ENCODE measurements at places on chromosomes 2 and 18.

DNA sequence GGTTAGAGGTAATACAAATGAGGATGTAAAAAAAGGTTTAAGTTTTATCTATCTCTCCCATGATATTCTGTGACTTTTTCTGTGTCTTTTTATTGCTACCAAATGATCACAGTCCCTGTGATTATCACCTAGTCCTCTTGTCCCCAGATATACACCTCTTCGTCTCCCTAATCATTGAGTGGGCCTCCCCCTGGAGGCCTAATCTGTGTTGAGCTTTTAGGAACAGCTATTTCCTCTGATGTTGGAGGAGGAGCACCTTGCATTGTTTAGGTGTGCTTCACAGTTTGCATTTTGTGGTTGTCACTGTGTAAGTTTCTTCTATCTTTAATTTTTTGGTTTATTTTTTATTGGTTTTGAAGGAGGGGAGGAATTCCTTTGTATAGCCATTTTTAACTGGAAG is 33.3 kb downstream of the CCDC85A start:
- DNase-seq = no peak

DNA sequence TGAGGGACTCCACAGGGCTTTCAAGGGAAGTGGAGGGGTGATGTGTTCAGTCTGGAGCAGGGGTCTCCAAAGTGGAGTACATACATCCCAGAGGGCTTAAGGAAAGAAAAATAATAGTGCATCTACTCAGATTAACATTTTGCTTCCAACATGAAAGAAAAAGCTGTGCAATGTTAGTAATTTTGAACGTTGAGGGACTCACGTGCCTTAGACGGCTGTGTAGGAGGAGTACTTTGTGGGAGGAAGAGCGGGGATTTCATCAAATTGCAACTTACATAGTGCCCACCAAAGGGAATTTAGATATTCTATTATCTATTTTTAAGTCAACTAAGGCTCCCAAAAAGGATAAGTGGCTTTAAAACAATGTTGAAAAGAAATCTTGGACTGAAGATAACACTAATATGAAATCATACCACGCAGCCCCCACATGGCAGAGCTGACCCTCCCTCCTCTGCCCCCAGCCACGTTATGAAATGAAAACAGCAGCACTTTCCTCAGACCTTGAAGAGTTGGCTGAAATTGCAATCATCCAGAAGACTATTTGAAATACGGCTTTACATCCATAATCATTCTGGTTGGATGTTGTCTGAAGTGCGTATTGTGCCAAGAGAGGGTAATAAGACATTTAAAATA is 42.9 kb downstream of the MEX3C start:
- DNase-seq = no peak

- no peak for DNase-seq
These were observed 31.2 kb downstream of the RBM45 start for GRCh38 chr2:178143481-178143880.

GRCh38 chr2:55871637-55872036 is 51.9 kb downstream of the EFEMP1 start:
- no peak for DNase-seq

GRCh38 chr2:15797939-15798281 is 142.4 kb upstream of the MYCN start:
- no peak for DNase-seq

DNA sequence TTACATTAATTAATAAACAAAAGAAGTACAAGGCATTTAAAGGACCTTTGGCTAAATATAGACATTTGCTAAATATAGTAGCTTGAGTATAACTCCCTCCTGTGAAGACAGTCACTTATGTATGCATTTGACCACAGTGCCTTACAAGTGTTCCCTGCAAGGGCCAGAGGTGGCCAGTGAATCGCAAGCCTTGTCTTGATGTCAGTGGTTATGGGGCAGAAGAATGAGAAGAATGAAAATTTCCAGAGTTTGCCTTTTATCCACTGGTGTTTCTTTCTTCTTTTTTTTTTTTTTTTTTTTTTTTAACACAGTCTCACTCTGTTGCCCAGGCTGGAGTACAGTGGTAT is 1.8 kb downstream of the LRRFIP1 start:
- no peak for DNase-seq

GRCh38 chr2:157486596-157487270 is 42.8 kb upstream of the CYTIP start:
- no peak for DNase-seq

- DNase-seq = no peak
These were observed 82.9 kb downstream of the CHRNA1 start for GRCh38 chr2:174681099-174682006.

DNA sequence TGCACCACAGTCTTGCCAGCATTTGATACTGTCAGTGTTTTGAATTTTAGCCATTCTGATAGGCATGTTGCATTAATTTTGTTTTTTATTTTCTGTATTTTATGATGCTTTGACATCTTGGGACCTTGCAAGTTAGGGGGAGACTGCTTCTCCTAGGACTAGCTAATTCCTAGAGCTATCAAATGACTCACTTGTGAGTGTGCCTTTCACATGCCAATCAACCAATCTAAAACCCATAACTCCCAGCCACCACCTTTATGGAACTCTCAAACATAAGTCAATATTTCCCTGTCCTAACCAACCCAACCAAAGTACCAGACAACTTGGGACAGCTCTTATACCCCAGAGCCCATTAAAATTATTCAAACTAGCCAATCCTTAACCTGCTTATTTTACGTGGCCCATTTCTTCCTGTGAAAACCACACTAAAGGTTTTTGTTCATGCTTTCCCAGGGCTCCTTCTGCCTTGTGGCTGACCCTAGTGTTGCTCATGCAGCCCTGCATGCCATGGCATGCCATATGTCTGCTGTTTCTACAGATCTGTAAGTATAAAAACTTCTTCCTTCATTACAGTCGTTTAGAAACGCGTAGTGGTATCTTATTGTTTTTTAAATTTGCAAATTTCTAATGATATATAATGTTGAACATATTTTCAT is 230.1 kb downstream of the GPD2 start:
- no peak for DNase-seq

GRCh38 chr2:203659331-203660049 is 46.9 kb upstream of the CD28 start:
- DNase-seq = no peak

- DNase-seq = no peak
These were observed 416.9 kb upstream of the ID2 start for GRCh38 chr2:8264981-8265380.

DNA sequence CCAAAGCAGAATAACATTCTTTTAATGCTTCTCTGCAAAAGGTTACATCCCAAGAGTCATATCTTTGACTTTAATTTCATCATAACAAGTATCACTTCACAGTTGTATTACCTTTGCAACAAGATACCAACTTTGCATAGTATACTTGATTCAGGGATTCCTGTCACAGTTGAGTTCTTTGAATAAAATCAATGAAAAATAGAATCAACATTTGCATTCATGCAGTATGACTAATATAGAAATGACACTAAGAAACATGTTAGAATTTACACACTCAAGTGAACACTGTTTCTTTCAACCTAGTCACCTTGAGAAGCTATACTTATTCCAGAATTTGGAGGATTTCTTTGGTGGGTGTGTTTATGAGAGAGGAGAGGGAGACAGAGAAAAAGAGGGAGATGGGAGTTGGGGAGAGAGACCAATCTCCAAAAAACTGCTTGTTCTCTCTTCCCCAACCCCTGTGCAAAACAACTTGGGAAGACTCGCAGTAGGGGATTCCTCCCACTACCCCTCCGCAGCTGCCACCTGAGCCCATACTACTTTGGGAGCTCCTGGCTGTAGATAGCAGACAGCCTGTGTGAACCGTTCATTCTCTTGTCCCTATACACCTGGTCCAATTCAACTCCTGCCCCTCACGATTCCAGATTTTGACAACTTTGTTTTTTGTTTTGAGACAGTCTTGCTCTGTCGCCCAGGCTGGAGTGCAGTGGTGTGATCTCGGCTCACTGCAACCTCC is 57.7 kb downstream of the PELI1 start:
- no peak for DNase-seq

DNA sequence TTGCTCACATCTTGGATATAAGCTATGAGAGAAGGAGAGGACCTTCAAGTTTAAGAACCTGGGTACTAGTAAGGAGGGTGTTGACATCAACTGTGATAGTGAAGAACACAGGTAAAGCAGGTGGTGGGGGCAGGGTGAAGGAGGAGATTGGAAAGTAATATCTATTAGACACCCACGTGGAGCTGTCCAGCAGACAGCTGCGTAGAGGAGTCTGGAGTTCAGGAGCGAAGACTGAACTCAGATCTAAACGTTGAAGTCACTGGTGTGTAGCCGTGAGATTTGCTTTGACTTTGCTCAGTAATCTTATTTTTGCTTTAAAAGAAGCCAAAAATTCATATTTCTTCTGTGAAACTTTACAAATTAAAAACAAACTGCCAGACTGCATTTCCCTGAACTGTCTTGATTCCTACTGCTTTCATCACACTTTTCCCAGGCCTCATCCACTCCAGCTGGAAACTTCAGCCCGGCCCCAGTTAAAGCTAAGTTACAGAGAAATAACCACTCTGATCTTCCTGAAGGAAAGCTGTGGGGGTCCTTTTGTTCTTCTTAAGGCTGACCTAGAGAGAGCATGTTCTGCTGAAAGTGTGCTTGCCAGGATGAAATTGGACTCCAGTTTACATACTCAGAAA is 533.3 kb downstream of the CNTNAP5 start:
- no peak for DNase-seq

DNA sequence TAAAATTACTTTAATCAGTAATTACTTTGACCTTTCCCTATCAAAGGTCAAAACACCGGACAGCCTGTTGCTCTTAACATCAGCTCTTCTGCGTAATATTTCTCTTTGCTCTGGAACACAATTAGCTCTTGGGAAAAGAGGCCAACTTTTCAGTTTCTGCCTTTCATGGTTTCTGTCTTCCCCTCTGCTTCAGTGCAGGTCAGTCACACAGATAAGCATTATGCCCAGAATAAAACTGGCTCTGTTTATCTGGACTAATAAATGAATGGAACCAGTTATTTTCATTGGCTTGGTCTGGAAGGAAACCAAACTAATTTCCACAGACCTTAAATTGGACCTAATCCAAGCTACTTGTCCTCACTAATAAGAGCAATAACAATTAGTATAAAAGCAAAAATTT is 26.2 kb upstream of the GALNT3 start:
- DNase-seq = no peak

- DNase-seq = no peak
These were observed 5.5 kb downstream of the CASP10 start for GRCh38 chr2:201188449-201188848.

- DNase-seq = no peak
These were observed 4.4 kb downstream of the SMAD7 start for GRCh38 chr18:48946329-48946835.

DNA sequence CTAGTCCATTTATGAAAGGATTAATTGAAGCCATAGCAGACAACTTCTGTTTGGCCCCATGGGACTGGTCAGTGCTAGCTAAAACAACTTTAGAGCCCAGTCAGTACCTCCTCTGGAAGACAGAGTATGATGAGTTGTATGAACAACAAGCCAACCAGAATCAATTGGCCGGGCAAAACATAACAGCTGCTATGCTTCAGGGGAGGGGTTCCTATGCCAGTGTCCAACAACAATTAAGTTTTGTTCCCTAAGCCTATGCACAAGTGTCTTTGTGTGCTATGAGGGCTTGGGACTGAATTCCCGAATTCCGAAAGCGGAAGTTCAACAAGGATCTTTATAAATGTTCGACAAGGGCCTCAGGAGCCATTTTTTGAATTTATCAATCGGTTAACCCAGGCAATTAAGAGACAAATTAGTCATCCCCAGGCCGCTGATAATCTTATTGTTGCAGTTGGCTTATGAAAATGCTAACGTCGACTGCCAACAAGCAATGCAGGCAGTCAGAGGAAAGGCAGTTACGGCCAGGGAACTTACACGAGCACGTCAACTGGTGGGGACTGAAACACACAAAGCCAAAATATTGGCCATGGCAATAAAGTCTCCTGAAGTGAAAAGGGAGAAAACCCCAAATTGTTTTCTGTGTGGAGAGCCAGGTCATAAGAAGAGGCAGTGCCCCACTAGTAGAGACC is 57.9 kb downstream of the ZNF638 start:
- DNase-seq = peak; percentile 27

- DNase-seq = no peak
These were observed 337.8 kb upstream of the CDH2 start for GRCh38 chr18:28514699-28515098.

DNA sequence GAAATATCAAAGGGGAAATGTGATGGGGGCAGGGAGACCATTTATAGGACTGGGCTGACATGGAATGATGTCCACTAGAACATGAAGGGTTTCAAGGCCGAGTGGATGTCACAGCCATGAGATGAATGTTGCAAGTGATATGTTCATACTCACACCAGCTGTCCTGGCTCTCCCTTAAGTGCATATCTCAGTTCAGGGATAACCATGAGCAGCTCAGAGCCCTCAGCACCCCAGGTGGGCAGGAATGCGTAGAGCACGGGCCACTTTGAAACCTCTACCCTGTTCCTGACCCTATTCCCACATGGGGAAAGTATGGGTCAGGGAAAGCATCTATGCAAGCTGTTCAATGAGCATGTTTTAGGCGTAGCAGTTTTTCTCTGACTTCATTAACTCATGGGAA is 12.4 kb upstream of the EML4 start:
- DNase-seq = no peak

GRCh38 chr2:18501156-18501555 is 59.3 kb downstream of the RDH14 start:
- no peak for DNase-seq

GRCh38 chr2:112199188-112199587 is 55.7 kb downstream of the ZC3H8 start:
- DNase-seq = no peak

GRCh38 chr2:163419000-163419830 is 316.6 kb downstream of the FIGN start:
- DNase-seq = no peak

GRCh38 chr2:45643095-45643494 is 8.4 kb upstream of the PRKCE start:
- no peak for DNase-seq

GRCh38 chr2:23477392-23477791 is 92.4 kb downstream of the KLHL29 start:
- no peak for DNase-seq

DNA sequence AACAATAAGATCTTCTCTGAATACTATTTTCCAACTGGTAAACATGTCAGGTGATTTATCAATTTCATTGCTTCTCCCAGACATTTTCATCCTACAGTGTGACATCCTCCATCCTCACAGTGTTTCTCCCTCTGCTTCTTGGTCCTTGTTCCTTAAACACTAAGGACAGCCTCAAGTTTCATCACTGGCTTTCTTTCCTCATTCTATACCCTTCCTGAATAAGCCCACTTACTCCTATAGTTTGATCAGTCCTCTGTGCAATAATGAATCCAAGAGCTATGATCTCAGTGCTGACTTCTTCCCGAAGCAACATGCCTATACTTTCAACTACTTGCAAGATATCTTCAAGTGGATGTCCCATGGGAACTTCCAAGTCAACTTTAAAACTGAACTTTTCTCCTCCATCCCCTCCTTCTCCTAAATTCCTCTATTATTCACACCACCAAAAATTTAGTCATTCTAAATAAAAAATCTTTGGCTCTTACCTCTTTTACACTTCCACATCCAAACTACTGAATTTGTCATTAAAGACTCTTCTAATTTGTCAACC is 87.6 kb downstream of the FAM228A start:
- no peak for DNase-seq

GRCh38 chr2:223243233-223243632 is 191.2 kb downstream of the KCNE4 start:
- DNase-seq = no peak

GRCh38 chr2:20558391-20559150 is 92.3 kb downstream of the HS1BP3 start:
- DNase-seq = no peak
